ENCODE measurements at places on chromosomes 4 and X. TPM values are rescaled to one million over a fixed set of nuclear protein-coding genes. Genes with fewer than 3 reads are reported as not detected.

The HTN3 gene
- not detected for total RNA-seq

The IL2 gene
- total RNA-seq = not detected

The CSAG2 gene
- not detected for total RNA-seq

The MAGEA11 gene
- total RNA-seq = not detected

- no peak for DNase-seq
- H3K36me3 ChIP-seq = no peaks in the 10 kb centered on the region
- no peaks in the 10 kb centered on the region for H3K4me1 ChIP-seq
- no peak overlapping the region for H3K4me3 ChIP-seq
- H3K27me3 ChIP-seq = no peaks in the 10 kb centered on the region
These were observed 135.9 kb downstream of the CPE start for GRCh38 chr4:165514739-165515138.

The ABRAXAS1 gene
- 16.3 TPM for total RNA-seq

GRCh38 chr4:186348433-186348832 lies 82.4 kb downstream of the F11 start:
- no peak overlapping the region for H3K4me3 ChIP-seq
- no peak overlapping the region for H3K27ac ChIP-seq
- no peaks in the 10 kb centered on the region for H3K36me3 ChIP-seq
- no peaks in the 10 kb centered on the region for H3K4me1 ChIP-seq
- no peaks in the 10 kb centered on the region for H3K27me3 ChIP-seq

DNA sequence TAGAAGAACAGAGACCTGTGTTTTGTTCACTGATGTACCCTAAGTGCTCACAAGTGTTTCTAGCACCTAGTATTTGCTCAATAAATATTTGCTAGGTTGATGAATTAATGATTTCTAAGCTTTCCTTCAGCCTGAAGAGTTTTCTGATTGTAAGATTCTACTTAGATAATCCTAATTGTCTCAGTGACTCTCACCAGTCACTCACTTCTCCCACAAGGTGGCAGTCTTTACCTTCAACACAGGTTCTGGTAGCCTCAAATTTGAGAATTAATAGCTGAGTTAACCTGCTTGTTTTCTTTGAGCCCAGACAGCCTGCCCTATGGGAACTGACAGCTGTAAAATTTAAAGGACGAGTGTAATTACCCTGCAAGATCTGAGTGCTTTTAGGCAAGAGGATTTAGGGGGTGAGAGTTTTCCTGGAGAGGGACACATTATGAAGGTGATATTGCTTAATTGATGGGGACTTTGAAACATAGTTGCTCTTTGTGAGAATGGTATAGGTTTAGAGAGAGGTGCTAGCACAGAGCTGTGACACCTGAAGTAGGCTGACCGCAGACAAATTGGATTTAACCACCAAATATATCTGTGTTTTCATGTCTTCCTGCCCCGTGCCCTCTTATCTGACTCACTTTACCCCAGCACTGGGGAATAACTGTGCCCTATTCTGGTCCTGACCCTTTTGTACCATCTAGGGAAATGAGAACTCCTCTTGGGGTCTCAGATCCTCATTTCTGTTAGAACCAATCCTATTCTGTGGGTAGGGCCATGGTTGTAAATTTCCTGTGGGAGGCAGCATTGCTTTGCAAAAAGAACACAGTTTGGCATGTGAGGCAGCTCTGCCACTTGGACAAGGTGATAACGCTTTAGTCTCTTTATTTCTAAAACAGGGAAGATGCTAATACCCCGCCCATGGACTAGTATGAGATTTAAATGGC lies 27.7 kb downstream of the CD38 start:
- no peaks in the 10 kb centered on the region for H3K36me3 ChIP-seq
- no peaks in the 10 kb centered on the region for H3K4me1 ChIP-seq
- H3K27me3 ChIP-seq = no peaks in the 10 kb centered on the region
- H3K27ac ChIP-seq = no peak overlapping the region
- H3K4me3 ChIP-seq = no peak overlapping the region
- peak; percentile 72 for DNase-seq

GRCh38 chr4:129043523-129043922 lies 49.8 kb downstream of the SCLT1 start:
- H3K27me3 ChIP-seq = no peaks in the 10 kb centered on the region
- no peak for DNase-seq
- H3K27ac ChIP-seq = no peak overlapping the region
- no peaks in the 10 kb centered on the region for H3K36me3 ChIP-seq
- no peak overlapping the region for H3K4me3 ChIP-seq

- no peaks in the 10 kb centered on the region for H3K27me3 ChIP-seq
- no peak overlapping the region for H3K4me3 ChIP-seq
- no peak overlapping the region for H3K27ac ChIP-seq
- H3K36me3 ChIP-seq = no peaks in the 10 kb centered on the region
These were observed 245.5 kb upstream of the TLL1 start for GRCh38 chr4:165627548-165627947.

Measured in adrenal gland (tissue), 19 donors.